ENCODE measurements at places on chromosomes 5 and 9.

- DNase-seq: no peak
Observed at GRCh38 chr5:111984044-111984443, 227.1 kb upstream of the NREP start.

GRCh38 chr5:77308154-77308960 lies 97.9 kb downstream of the PDE8B start:
- DNase-seq: no peak

- no peak for DNase-seq
Observed at GRCh38 chr5:133489632-133490031, 122.7 kb downstream of the FSTL4 start.

DNA sequence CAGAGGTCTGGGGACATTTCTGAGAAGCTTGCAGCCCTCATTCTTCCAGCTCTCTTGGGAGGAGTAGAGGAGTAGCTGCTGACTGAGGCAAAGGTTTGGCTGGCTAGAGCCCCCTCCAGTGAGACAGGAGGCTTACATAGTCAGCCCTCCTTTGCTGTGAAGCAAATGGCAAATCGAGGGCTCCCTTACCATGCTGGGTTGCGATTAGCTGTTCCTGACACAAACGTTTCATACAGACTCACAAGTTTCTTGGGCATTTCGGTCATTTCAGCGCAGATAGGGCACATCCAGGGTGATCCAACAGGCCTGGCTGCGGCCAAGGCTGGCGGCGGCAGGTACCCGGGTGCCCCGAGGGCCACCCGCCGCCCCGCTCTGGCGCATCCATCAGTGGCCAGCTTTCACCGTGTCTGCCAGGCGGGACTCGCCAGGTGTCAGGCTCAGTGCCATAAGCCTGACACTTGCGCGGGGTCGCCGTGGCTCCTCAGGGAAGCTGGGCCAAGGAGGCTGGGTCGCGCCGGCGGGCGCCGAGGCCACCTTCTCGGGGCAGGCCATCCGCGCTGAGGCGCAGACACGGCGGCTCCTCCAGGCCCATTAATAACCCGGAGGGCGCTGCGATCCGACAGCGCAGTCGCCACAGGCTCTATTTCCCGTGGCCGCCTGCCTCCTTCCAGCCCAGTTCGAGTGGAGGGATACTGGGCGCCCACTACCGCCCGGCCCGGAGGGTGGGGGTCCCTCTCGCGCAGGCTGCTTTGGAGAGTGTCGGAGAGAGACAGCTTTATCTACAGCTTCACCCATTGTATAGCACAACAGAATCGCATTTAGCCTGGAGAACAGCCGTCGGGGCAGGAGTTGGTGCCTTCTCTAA lies 9.1 kb downstream of the PRDM6 start:
- no peak for DNase-seq

DNA sequence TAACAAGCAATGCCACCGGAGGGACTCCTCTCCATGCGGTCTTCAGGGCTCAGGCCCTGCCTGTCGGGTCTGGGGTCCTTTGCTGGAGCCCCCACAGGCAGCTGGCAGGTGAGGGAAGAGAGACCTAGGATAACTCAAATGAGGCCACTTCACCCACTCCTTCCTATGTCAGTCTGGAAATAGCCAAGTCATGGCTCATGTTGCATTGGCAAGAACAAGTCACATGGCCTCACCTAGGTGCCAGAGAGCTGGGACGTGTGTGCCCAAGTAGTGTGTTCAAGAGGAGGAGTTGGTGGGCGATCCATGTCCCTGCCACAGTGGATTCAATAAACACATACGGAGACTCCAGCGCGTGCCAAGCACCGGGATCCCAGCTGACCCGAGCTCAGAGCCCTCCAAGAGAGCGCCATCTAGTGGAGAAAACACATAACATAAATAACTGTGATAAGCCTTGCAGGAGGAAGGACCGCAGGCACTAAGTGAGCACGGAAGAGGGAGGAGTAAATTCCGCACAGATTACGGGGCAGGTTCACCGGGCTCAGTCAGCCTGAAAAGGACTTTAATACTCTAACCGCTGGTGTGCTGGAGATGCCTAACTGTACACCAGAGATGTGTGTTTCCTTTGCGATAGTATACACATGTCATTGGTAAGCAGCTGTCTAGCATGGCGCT lies 580.8 kb downstream of the CCDC171 start:
- DNase-seq: no peak

Measured in NCI-H2227 treated with DMSO at 0.1 percent for 48 hours (cell line).